Sigmoid colon (tissue), 7 donors: ENCODE measurements at places on chromosomes 1 and 21. TPM values are rescaled to one million over a fixed set of nuclear protein-coding genes. Genes with fewer than 3 reads are reported as not detected.

CAPN9 gene
- total RNA-seq = not detected

DFFA gene
- 16.4 TPM for total RNA-seq

FCAMR gene
- not detected for total RNA-seq

PDZK1 gene
- not detected for total RNA-seq

SPRR5 gene
- total RNA-seq = not detected

LORICRIN gene
- not detected for total RNA-seq

CROCC gene
- total RNA-seq = 25.5 TPM

SNX27 gene
- total RNA-seq = 59.0 TPM

OLFM3 gene
- 1.4 TPM for total RNA-seq

GRCh38 chr1:8201331-8201861 lies 116.5 kb upstream of the SLC45A1 start:
- DNase-seq = no peak

- DNase-seq = no peak
Measured at GRCh38 chr1:56025942-56026341, 553.4 kb downstream of the PLPP3 start.

DNA sequence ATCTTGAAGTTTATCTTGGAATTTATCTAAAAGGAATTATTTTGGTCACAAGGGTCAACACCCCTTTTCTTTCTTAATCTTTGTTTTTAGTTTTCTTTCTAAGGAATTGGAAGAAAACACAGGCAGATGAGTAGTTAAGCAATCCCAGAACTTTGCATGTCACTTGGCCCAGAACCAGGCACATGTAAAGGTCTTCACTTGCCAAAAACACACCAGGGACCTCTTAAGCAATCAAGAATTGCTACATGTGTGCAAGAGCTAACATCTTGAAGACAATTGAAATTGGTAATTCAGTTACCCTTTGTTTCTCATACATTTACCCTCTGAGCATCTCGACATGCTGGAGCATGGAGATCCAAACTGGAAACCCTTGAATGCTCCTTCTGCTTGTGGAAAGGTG lies 114.2 kb downstream of the ZC3H11B start:
- DNase-seq = peak; percentile 83

DNA sequence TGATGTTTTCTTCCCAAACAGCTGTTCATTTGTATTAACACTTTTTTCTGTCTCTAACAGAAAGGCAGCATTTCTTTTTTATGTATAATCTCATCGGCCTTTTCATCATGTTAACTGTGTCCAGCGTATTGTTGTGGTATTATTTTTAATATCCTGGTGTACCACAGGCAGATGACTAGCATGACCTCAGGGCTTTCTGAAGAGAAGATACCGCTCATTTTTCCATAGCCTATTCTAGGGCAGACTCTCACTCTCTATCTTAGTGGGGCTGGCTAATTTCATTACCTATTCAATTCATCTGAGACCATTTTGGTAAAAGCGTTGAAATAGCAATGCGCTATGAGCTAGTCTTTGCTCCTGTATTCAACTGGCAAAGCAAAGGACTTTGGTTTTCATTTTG lies 209.9 kb downstream of the SDCCAG8 start:
- DNase-seq = no peak

GRCh38 chr1:206005778-206006180 lies 2.6 kb upstream of the RAB7B start:
- no peak for DNase-seq

- peak; percentile 64 for DNase-seq
Measured at GRCh38 chr1:156931974-156932710, 11.7 kb downstream of the LRRC71 start.

DNA sequence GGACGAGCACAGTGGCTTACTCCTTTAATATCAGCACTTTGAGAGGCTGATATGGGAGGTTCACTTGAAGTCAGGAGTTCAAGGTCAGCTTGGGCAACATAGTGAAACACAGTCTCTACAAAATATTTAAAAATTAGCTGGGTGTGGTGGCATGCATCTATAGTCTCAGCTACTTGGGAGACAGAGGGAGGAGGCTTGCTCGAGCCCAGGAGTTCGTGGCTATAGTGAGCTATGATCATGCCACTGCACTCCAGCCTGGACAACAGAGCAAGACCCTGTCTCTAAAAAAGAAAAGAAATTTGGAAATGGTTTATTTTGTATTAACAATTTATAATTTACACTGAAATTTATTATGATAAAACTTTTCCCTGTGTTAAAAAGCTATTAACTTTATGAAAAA lies 1.7 kb upstream of the ANGPTL3 start:
- no peak for DNase-seq

GRCh38 chr1:238596703-238597102 lies 706.0 kb upstream of the ZP4 start:
- DNase-seq = no peak

DNA sequence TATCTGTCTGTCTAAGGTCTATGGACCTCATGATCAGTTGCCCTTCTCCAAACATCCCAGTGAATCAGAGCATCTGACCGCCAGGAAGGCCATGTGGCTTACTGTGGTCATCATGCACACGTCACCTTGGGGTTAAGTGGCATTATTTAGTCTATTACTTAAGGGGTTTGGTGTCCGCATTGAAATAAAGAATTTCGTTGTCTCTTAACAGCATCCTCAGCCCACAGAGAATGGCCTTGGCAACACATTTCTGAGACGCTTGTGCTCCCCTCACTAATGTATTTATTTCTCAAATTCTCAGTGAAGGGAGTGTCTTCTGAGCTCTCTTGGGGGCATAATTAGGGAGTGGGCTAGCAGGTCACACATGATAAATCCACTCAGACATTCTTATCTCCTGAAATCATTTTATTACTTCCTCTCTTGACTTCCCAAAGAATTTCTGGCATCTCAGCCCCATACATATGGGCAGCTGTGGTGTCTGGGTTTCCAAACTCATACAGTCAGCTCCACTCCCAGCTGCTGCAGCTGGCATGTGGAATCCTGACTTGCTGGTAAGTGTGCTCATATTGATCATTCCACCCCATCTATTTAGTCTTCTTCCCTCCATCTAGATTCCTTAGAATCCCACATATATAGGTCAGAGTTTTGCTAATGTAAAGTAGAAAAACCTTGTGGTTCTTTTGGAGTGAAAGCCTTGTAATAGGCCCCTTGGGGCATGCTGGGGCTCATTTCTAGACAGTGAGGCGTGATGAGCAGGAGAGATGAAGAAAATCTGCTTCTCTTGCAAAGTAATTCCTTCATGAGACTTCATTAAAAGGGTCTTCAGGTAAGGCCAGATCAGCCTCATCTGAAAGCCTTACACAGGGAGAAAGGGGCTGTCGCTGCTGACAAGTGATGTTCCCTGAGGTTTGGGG lies 110.5 kb downstream of the HHAT start:
- no peak for DNase-seq

DNA sequence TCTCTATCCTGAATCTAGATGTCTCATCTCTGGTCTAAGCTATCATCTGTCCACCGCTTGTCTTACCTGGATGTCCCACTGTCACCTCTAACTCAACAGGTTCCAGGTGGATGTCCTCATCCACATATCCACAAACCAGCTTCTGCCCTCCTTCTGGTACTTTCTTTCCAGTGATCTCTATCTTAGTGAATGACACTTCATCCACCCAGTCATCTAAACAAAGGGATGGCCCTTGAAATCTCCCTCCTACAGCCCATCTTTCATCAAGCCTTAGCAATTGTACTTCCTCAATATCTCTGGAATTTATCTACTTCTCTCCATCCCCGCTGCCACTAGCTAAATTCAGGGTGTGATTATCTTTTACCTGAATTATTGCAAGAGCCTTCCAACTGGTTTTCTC lies 33.9 kb upstream of the SERBP1 start:
- no peak for DNase-seq

DNA sequence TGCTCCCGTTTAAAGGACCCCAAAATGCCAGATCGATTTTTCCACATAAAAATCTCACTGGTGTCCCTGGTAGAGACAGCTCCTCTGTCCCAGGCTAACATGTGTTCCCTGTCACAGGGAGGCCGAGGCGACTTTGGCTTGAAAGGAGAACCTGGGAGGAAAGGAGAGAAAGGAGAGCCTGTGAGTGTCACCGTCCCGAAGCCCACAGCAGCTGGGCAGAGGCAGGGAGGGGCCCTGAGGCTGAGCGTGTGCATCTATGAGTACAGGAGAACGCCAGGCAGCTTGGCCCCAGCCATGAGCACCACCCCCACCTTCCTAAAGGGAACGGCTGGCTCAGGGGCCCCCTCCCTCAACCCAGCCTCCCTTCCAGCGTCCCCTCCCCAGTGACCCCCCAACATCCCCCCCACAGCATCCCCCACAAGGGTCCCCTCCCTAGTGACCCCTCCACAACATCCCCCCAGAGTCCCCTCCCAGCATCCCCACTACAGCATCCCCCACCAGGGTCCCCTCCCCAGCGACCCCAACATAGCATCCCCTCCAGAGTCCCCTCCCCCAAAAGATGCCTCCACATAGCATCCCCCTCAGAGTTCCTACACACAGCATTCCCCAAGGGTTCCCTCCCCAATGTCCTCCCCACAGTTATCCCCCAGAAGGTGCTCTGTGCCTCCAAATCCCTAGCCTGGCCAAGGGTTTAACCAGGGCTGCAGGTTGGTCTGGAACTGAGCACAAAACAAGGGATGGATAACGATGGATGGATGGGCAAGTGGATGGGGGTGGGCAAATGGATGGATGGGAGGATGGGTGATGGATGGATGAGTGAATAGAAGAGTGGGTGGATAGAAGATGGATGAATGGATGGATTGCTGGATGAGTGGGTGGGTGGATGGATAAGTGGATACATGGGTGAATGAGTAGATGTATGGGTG lies 25.1 kb downstream of the COL6A2 start:
- DNase-seq = peak; percentile 59

DNA sequence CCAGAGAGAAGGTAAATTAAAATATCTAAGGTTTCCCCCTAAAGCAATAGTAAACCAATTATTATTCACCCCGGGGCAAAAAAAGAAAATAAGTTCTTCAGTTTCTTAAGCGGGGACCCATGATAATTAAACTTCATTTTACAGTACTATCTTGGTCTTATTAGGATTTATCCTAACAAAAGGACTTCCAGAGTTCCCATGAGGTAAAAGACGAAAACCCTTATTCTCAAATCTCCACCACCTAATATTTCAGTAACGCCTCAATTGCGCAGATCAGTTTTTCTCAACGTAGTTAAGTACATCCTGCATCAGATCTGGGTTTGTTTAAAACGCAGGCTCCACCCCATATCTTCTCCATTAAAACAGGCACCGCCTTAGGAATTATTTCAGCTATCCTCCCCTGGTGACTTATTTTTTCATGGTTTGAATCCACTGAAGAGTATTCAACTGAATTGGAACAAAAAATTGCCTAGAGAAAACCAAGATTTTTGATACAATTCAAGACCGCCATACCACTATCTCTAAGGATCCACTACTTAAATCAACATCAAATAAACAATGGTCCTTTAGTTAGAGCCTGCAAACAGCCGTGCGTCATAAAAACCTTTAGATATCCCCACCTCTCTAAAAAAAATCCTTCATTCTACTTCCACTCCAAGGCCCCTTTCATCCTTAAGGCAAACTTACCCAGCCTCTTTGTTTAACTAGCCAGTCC lies 1.7 kb downstream of the MCL1 start:
- peak; percentile 56 for DNase-seq

DNA sequence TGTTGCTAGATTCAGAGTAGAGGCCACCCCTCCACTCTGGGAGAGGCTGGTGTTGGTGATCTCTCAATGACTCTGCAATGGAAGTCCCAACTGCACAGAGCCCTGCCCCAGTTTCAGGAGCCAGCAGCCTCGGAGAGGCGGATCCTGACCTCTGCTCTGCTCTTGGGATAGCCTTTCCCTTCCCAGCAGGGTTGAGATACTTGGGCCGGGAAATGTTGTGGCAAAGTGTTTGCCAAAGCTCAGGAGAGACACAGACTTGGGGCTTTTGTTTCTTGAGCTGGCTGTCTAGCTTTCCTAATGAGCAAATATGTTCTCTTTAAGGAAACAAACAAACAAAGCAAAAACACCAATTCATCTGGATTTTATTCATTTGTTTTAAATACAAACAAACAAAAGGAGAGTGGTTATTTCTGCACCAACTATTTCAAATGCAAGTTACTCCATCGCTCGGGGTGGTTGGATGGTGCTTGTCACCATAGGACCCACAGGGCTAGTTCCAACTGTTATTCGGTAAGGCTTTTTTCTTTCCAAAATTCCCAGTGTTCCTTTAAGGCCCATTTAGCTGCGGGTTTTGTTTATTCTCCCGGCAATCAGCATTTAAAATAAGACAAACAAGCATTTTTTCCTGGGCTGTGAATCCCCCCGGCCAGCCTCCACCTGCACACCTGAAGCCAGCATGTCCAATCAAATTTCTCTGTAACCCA lies 193.9 kb upstream of the LMO4 start:
- no peak for DNase-seq

GRCh38 chr21:29524055-29524454 lies 225.3 kb downstream of the BACH1 start:
- DNase-seq = no peak

- DNase-seq = no peak
Measured at GRCh38 chr1:36650200-36651065, 167.7 kb upstream of the CSF3R start.

- no peak for DNase-seq
Measured at GRCh38 chr1:27686223-27686990, 14.4 kb upstream of the IFI6 start.

- DNase-seq = no peak
Measured at GRCh38 chr1:226581650-226582330, 33.2 kb downstream of the STUM start.

DNA sequence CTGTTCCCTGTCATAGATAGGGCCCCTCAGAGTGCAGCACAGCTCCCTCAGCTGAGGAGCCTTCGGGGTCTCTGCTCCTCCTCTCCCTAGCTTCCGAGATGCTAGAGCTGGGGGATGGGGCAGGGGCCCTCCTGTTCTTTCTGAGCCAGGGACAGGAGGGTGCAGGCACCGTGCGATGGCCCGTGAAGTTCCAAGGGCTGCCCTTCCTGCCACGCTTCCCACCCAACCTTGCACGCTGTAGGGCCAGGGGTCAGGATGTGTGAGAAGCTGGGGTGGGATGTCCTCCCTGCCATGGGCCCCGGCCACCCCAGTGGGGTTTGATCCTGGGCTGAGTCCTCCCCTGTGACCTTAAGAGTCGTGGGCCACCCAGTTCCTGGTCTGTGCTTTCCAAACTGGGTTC lies 240.7 kb upstream of the C1orf174 start:
- DNase-seq = no peak

- peak; percentile 81 for DNase-seq
Measured at GRCh38 chr1:36203554-36204346, 20.5 kb upstream of the THRAP3 start.

DNA sequence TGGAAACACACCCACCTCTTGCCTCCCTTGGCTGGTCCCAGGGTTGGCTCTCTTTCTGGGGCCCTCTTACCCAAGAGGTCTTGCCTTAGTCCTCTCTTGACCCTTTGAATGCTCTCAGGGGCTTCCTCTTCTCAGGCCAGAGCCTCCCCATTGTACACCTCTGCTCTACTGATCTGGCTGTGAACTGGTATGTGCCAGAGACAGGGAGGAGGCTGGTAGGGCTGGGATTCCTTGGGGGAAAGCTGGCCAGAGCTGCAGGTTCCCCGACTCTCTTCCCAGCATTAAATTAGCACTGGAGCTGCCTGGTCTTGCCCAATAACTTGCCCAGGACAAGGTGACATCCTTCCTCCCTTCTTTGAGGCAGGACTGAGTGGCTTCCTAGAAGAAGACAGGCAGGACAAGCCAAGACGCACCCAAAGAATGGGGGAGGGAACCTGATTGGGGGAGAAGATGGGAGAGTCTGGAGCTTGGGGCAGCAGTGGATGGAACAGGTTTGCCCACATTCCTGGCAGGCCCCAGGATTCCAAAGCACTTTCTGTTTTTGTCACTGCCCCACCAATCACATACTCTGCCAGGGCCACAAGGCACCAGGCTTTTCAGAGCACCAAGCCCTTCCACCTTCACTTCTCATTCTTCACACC lies 37.2 kb upstream of the CITED4 start:
- DNase-seq = no peak
